ENCODE measurements at places on chromosomes 6 and 20. TPM values are rescaled to one million over a fixed set of nuclear protein-coding genes. Genes with fewer than 3 reads are reported as not detected.
A peak's percentile ranks its signal among the peaks of the same experiment; 100 is the strongest.

FAM217A gene
- total RNA-seq, result not detected

ZC3H12D gene
- 124 TPM for total RNA-seq

RBPJL gene
- not detected for total RNA-seq

KCNK16 gene
- not detected for total RNA-seq

TRIM31 gene
- not detected for total RNA-seq

DNA sequence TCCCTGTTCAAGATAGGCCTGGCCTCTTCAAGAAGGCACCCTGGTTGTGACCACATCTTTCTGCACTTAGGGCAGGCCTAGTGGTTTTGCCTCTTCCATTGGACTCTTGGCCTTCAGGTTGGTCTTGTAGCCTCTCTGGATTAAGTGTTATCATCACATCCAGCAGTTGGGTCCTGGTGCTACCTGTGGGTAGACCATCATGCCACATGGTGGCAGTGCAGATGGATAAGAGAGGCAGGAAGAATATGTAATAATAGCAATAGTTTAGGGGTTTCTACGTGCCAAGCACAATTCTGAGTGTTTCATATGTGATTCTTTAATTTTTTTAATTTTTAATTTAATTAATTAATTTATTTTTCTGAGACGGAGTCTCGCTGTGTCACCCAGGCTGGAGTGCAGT lies 28.5 kb upstream of the SNRPB2 start:
- peak; percentile 24 for DNase-seq

DNA sequence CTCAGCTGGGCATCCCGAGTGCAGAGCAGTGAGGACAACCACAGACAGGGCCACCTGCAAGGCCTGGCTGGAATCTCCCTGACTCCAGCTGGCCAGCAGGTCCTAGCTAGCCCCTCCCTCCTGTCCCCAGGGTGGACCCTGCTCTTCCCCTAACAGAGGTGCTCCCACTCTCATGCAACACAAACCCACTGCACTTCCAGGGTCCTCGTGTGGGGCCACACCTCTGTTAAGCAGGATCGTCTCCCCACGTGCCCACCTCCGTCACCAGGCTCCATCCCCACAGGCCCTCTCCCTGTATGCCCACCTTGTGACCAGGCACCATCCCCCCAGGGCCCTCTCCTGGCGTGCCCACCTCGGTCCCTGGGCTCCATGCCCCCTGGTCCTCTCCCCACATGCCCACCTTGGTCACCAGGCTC lies 17.3 kb downstream of the TAF4 start:
- no peak for DNase-seq

GRCh38 chr20:60117065-60117464 lies 158.8 kb downstream of the CDH26 start:
- DNase-seq, result no peak

DNA sequence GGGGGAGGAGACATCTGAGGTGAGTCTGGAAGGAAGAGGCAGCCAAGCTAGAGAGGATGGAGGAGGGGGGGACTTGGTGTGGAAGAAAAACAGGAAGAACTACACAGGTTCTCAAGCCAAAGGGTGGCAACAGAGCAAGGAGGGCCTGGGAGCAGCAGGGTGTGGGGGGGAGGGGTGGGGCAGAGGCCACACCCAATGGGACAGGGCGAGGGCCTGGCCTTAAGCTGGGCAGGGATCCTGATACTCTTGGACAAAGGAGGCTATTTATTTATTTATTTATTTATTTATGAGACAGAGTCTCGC lies 359.0 kb downstream of the ZFAND3 start:
- DNase-seq, result no peak

DNA sequence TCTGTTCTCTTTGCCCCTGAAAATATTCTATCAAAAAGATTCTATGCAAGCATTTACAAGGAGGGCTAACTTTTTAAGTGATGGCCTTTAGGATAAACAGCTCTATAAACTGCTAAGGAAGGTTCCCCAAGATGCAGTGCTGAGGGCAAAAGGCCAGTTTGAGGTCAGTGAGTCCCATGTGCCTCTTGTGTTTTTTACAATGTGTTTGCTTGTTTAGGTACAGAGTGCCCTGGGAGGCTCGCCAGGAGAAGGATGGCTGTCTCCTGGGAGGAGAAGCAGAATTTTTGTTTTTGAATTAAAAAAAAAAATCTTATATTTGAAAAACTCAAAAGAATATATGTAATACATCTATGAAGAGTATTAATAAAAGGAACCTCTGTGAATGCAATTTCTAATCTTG lies 12.8 kb downstream of the MTCH1 start:
- DNase-seq, result no peak

DNA sequence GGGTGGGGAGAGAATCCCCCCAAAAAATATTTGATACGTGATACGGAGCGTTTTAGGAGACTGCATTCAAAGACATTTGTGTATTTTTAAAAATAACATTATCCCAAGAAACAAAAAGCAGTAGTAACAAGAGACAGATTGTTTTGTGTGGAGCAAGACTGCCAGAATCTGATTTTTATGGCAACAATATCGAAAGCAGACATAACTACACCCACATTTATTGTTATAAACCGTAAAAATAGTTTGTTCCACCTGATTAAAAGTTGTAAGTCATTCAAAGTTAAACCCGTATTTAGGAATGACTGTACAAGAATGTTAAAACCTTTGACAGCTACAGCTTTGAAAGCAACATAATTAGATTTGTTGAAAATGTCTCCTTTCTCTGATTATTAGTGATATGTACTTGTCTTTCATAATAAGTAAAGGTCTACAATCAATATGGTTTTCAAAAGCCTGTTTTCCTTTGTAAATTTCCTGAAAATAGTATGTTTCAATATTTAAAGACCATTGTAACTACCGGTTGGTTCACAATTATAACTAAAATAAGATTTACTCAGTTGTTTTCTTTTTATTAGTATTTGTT lies 2.7 kb downstream of the EYA4 start:
- DNase-seq, result no peak

DNA sequence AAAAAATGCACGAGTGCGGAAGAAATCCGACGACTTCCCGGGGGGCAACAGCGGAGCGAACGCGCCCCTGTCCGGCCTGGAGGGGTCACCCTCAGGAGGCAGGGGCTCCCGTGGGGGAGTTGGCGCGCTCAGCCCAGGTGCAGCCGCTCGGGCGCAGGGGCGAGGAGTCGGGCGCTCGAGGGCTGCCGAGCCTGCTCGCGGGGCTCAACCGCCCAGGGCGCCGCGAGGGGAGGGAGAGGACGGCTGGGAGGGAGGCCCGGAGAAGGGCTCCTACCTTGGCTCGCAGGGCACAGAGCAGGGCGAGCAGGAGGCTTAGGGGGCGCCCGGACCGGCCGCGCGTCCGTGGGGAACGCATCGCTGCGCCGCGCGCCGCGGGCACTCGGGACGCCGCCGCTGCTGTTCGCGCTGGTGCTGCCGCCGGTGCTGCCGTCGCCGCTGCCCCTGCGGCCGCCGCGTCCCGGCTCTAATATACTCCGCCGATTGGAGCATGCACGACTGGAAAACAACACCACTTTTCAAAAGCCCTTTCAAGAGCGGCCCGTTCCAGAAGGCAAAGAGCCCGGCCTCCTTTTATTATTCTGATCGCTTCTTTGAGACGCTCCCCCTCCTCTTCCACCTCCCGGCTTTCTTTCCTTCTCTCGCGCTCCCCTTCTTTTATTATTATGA lies 490 bp downstream of the JAG1 start:
- DNase-seq, result peak; percentile 18

- peak; percentile 61 for DNase-seq
Measured at GRCh38 chr20:34363465-34364222, 571 bp downstream of the ITCH start.

DNA sequence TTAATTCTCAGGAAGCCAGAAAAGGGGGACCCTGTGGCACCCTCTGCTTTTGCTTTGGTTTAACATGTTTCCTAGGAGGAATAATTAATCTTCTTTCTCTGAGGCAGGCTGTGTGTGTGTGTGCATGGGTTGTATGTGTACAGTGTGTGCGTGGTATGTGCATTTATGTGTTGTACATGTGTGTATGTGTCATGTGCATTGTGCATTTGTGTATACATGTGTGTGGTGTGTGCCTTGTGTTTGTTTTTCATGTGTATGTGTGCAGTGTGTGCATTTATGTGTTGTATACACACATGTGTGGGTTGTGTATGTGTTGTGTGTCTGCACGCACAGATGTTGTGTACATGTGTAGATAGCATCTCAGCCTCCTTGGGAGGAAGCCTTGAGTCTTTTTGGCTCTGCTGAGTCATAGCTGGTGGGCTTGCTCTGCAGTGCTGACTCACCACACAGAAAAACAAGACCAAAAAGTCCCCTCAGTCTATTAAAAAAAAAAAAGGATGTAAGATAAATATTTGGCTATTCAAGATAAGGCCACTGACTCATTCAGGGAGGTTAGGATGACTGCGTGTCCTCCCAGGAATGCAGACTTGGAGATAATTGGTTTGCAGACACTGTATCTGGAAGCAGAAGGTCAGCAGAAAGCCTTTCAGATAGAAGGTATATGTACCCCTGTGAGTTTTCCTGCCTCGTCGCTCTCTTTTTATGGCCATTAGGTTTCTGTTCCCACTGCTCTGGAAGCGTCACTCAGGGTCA lies 58.6 kb downstream of the SYNJ2 start:
- DNase-seq, result peak; percentile 54

GRCh38 chr6:150491131-150491810 lies 108.4 kb upstream of the PLEKHG1 start:
- peak; percentile 35 for DNase-seq

DNA sequence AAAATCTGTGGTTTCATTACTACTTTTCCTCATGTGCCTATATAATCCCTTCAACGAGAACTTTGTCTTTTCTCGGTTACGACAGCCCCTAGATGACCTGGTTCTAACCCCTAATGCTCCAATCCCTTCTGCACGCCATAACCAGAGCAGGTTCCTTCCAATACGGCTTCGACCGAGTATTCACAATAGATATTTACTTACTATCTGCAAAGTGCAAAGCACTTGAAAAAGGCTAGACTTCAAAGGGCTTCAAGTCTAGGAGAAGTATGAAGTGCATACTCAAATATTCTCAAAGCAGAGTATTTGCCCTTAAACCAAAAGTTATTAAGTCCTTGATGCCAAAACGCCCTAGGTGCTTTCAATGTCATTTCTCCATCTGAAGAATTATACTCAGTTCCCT lies 63.4 kb upstream of the NHSL1 start:
- no peak for DNase-seq

DNA sequence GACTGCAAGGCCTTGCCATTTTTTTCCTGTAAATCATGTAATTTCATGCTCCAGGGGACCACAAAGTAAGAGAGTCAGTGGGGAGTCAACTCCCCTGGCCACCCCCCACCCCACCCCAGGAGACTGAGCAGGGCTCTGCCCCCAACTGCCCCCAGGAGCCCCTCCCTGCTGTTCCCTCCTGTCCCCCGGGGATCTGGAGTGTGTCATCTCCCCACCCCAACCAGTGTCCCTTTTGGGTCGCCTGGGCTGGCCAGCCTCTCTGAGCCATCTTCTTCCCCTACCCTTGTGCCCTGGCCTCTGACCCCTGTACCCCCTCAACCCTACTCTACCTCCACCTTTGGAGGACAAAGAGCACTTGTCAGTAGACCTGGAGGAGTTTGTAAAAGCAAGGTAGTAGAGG lies 29.4 kb downstream of the FOXP4 start:
- DNase-seq, result no peak

GRCh38 chr6:13711324-13711732 lies 307 bp downstream of the RANBP9 start:
- no peak for DNase-seq

GRCh38 chr6:137804637-137805036 lies 62.4 kb upstream of the TNFAIP3 start:
- DNase-seq, result no peak

GRCh38 chr20:62599216-62600110 lies 42.8 kb upstream of the SLCO4A1 start:
- no peak for DNase-seq

DNA sequence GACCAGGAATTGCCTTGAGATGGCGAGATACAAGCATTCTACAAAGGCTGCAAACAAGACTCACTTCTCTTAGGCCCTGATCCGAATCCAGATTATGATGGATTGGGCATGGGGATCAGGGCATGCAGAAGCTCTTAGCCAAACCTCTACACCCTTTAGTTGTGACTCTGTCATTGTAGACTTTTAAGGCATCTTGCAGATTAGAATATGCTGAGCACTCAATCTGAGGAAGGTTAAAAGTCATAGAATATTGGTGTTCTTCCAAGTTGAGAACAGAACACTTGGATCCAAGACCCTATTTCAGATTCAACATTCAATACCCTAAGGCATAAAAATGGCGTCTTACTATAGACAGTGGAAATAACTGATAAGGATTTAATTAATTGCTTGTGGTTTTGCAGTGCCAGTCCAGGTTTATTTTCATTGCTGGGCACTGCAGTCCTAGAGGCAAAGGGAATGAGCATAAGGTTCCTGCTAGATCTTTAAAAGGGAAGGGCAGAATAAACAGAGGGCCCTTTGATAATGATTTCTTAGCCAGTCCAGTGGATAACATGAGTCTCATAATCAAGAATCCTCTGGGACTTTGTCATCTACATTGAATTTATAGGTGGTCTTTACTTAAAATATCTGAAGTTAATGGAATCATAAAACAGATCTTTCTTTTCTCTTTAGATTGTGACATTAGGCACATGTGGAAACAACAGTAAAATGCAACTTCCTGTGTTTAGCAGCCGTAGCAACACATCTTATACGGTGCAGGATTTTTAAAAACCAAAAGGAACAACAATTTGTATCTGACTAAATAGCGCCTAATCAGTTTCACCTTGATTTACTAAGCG lies 17.6 kb downstream of the PHACTR2 start:
- no peak for DNase-seq

GRCh38 chr6:111563581-111563980 lies 42.1 kb downstream of the TRAF3IP2 start:
- DNase-seq, result no peak

DNA sequence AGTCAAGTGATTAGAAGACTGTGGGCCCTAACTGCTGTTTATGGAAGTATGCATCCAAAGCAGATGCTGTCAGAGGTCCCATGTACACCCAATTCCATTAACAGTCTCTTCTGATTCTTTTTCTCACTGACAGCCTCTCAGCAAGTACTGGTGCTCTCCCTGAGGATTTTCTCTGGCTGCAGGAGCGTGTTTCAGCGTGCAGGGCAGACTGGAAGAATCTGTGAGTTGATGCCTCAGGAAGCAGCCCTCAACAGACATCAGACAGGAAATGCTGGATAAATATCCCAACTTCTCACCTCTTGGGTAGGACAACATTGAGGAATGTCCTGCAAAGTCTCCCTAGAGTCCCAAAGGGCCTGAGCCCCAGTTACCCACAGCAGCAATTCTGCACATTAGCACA lies 40.8 kb downstream of the ANKEF1 start:
- DNase-seq, result no peak

DNA sequence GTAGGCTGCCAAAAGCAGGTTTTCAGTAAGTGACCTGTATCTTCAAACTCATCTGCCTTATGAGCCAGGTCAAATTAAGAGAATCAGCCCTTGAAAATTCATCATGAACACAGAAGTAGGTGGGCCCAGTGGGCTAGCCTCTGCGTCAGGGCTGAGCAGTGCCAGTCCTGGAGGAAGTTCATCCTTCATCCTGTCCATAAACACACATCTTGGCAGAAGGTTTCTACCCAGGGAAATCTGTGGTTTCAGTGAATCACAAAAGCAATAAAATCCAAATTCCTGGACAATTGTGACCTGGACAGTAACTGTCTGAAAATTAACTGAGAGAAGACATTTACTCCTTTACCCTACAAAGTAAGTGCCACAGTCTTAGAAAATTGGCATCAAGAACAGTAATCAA lies 72.4 kb downstream of the ATG5 start:
- DNase-seq, result no peak

GRCh38 chr6:10719296-10719963 lies 3.4 kb upstream of the TMEM14C start:
- peak; percentile 70 for DNase-seq
